AML-193 (cell line): ENCODE measurements at places on chromosomes 3 and 15.

DNA sequence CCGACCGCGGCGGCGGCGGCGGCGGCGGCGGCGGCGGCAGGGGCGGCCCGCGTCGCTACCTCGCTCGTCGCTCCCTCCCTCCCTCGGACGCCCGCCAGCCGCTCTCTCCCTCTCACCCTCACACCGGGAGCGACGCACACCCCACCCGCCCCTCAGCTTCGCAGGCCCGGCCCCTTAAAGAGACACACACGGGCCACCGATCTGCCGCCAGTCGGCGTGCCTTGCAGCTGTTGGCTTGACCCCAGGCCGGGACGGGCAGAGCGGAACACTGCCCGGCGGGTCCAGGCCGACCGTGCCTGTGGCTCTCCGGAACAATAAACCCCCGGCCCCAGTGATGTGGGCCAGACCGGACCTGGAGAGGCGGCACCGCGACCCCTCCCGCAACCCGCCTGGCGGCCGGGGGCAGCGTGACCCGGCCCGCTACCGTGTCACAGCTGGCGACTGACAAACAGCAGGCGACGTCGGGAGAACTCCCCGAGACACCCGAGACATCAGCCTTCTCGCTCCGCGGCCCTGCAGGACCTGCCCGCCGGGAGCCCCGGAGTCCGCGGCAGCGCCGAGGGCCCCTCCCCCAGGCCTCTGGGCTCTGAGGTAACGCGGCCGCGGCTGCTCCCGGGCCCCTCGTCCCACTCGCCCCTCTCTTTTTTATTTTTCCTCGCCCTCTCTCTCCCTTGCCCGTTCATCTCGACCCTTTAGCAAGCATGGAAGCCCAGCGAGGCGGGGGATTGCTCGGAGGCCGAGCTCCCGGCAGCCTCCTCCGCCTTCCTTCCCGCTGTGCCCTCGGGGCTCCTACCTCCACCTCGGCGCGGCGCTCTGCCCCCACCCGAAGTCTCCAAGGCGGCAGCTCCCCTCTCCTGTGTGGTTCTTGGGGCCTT is at the start of gene SETD2:
SETD2 (minus strand) TSS at position 107 of the 875 bp plus-strand sequence. CDS start 189 bp downstream, outside the sequence.
- DNase-seq, result peak; percentile 91

GRCh38 chr3:170680593-170680992 is 94.7 kb upstream of the SLC7A14 start:
- no peak for DNase-seq

DNA sequence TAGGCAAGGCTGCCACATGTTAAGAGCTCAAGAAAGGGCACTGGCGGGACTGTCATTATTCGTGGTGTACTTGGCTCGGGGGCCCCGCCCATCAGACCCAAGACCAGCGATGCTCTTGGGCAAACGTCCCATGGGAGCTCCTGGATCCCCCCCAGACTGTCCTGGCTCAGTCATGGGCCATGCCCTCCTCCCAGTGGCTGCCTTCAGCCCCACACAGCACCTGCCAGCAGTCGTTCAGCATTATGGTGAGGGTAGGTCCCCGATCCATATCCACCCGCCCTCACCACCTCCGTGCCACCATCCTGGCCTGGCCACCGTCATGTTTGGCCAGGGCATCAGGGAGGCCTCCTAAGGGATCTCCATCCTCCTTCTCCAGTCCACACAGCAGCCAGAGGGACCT is 51.4 kb upstream of the IQSEC1 start:
- no peak for DNase-seq

- DNase-seq, result no peak
Measured at GRCh38 chr3:184596886-184597575, 35.4 kb downstream of the EPHB3 start.

DNA sequence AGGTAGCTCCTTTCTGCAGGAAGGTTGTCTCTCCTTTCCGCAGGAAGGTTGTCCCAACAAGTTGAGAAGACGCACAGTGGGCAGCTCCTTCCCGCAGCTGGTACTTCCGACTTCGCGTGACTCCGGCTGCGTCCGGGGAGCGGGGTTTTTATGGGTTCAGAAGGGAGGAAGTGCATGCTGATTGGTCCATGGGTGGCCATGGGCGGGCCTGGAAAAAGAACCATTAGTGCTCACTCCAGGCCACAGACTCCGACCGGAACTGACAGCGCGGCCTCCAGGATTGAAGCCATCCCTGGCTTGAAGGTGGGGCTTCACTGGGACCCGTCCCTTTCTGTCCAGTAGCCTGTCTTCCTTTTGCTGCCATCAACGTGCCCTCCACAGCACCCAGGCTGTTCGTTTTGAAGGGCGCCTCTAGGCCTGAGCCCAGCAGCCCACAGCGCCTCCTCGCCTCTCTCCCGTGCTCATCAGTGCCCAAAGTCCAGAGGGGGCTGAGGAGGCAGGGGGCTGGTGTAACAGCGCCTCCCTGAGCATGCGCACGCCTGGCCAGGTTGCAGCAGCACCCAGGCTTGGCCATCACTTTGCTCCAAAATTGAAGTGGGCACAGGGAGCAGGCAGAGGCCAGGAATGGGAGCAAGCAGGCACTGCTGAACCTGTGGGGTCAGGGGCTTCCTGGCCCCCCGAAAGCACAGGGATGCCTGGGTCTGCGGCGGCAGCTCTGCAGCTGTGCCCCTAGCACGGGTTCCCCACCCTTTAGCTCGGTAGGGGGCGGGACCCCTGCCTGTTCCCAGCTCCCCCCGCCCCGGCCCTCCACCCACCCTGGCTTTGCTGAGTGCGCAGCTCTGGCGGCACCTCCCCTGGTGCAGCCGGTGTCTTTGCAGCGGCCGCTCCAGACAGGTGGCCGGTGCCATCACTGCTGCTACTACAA is 330.6 kb upstream of the MCTP2 start:
- DNase-seq, result no peak

GRCh38 chr3:16221990-16222389 is 42.8 kb downstream of the DPH3 start:
- DNase-seq, result no peak
